ENCODE measurements at places on chromosomes 4 and X.

DNA sequence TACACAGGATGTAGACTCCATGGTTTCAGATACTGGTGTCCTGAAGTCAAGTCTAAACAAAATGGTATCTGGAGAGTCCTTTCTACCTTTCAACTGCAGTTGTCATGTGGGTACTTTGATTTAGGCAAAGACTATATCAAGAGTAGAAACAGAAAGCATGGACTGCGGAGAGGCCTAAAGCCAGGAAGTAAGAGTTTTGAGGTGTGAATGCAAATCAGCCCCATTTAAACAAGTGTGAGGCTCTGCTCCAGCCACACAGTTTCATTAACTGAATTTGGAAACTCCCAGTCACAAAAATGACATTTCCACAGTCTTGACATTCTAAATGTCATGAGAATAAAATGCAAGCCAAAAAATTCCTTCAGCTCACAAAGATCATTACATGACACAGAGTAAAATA, 87.2 kb upstream of the MCF2 start:
- no peak for DNase-seq

- no peak for DNase-seq
Measured at GRCh38 chr4:146368209-146368608, 153.5 kb downstream of the SLC10A7 start.

- no peak for DNase-seq
Measured at GRCh38 chr4:98688411-98689290, 30.2 kb upstream of the TSPAN5 start.

GRCh38 chr4:14452001-14452400, 550.3 kb upstream of the CPEB2 start:
- DNase-seq, result no peak

- DNase-seq, result no peak
Measured at GRCh38 chr4:82043809-82044137, 330.0 kb downstream of the HNRNPD start.

- no peak for DNase-seq
Measured at GRCh38 chr4:127759893-127760292, 22.2 kb upstream of the HSPA4L start.
